ENCODE measurements at places on chromosomes 1 and 21.

- DNase-seq = no peak
Measured at GRCh38 chr1:200279810-200280411, 129.9 kb downstream of the ZNF281 start.

- DNase-seq = no peak
Measured at GRCh38 chr1:242219298-242219901, 220.5 kb upstream of the MAP1LC3C start.

- DNase-seq = no peak
Measured at GRCh38 chr1:3099861-3100260, 30.9 kb downstream of the PRDM16 start.

DNA sequence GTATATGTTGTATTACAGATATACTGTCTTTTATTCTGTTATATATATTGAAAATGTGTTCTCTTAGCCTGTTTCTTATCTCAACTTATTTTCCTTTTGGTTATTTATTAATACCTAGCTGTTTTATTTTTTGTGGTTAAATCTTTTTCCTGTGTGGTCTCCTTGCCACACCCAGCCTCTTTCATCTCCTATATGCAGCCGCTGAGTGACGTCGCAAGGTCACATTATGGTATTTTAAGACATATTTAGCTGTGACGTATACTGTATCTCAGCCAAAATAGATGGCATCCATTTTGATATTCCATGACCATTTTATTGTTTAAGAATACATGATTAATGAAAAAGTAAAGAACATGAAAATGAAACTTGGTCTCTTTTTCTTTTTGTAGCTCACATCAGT, 29.1 kb downstream of the CENPF start:
- no peak for DNase-seq

GRCh38 chr21:45959779-45960390, 21.7 kb upstream of the COL6A1 start:
- no peak for DNase-seq

GRCh38 chr1:23167353-23168078, 1.1 kb downstream of the LUZP1 start:
- no peak for DNase-seq

GRCh38 chr1:52455686-52456085, 51.3 kb downstream of the PRPF38A start:
- no peak for DNase-seq

DNA sequence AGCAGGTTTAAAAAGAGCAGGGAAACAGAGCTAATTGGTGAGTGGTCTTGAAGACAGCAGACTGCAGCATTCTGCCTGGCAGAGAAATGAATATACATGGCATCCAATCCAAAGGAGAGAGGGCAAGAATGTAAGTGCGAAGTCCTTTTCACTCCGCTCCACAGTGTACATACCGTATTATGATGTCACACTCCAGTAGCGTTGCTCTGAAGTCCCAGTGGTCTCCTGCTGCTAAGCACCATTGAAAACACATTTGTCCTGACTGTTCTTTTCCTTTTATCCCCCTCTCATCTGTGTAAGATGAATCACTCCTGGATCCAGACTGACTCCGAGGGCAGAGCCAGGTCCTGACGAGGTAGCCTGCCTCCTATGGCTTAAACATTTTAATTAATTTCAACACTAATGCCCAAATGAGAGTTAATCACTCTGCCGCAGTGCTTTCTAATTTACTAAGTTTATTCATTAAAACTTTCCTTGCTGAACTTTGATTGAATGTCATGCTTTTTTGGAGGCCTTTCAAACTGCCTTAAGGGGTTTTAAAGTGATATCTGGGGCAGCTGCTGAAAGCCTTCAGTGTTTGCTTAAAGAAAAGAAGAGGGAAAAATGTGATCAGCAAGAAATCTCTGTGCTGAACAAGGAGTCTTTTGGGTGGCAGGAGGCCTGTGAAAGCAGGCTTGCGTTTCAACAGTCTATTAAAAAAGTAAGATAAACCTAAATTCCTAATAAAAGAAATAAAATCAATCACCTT, 227.2 kb downstream of the ATG4C start:
- no peak for DNase-seq

GRCh38 chr1:166914111-166914510, 38.0 kb upstream of the TADA1 start:
- no peak for DNase-seq

DNA sequence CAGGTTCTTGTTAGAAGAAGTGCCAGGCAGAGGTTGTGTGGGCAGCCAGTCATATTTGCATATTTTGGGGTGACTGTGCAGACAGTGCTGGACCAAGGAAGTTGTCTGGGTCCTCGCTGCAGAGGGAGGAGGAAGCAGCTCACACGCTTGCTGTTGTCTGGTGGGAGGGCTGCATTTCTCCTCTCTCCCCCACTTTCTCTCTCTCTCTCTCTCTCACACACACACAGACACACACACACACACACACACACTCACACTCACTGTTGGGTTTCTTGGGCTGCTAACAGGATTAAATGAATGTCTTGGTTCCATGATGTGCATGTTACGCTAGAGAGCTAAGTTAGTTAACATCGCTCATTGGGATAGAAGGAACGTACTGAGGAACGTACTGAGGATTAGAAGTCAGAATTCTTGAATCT, 72.9 kb downstream of the AGPAT3 start:
- no peak for DNase-seq

DNA sequence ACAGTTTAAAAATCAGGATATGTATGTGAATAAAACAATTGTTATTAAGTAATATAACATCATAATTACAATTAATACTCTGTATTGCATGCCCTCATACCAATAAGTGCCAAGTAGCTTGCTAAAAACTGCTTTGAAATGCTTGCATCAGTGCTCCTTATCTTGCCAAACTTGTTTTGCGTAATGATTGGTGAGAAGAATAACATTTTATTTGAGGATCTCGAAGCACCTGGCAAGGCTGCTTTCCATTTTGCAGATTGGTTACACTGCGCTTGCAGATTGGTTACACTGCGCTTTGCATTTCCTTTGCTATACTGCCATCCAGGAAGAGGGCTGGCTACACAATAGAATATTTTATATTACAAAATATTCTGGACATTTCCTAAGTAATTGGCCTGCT, 1.7 kb upstream of the PBX1 start:
- DNase-seq = no peak

- no peak for DNase-seq
Measured at GRCh38 chr1:38336301-38336923, 289.8 kb upstream of the POU3F1 start.

DNA sequence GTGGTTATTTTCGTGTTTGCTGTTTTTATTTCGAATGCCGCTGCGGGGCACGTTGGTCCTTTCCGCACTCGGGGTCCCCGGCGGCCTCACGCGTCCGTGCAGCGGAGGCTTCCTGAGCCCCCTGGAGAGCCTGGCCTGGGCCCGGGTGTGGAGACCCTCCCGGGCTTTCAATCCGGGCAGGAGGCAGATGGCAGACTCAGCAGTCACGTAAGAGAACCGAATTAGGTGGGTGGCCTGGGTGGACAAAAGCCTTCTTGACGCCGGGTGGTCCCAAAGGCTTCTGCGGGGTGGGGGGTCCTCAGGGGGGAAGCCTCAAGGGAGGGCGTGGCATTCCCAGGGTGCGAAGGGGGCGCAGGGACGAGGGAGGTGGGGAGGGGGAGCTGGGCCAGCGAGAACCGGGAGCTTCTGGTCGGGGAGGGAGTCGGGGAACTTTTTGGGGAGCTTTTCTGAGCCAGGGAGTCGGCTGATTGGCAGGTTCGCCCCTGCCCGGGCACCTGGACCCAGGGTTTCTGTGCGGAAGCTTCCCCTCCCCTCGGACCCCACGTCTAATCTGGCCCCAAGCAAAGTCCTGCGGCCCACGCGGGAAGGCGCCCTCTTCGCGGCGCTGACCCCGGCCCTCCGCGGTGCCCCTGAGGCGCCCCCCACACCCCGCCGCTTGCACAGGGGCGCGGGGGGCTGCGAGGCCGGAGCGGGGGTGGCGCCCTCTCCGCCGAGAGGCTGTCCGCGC, 1.3 kb upstream of the HES4 start:
- DNase-seq = no peak

GRCh38 chr1:80413969-80414368, 1386.8 kb upstream of the ADGRL2 start:
- no peak for DNase-seq
